H7 (cell line): ENCODE measurements at places on chromosomes 1 and 21. TPM values are rescaled to one million over a fixed set of nuclear protein-coding genes. Genes with fewer than 3 reads are reported as not detected.

The PLA2G5 gene
- 0.69 and 0.92 TPM in 2 replicates for total RNA-seq

The MFAP2 gene
- 176 and 202 TPM in 2 replicates for total RNA-seq

The FMO5 gene
- 5.0 and 6.3 TPM in 2 replicates for total RNA-seq

The LRRC7 gene
- total RNA-seq: 0.11 and 0.24 TPM in 2 replicates

The CROCC gene
- 59.5 and 92.3 TPM in 2 replicates for total RNA-seq

The MTARC2 gene
- total RNA-seq: 12.2 and 13.0 TPM in 2 replicates

The KIF14 gene
- 16.3 and 26.9 TPM in 2 replicates for total RNA-seq

The LRRC38 gene
- 0.28 TPM in 1 of 2 replicates, not detected in the other for total RNA-seq

The ACTL8 gene
- 0.97 and 1.4 TPM in 2 replicates for total RNA-seq

The PALMD gene
- total RNA-seq: not detected in 2 replicates

The CCDC27 gene
- 0.04 and 0.07 TPM in 2 replicates for total RNA-seq

The HMGN1 gene
- 310 and 389 TPM in 2 replicates for total RNA-seq

The SPATA21 gene
- total RNA-seq: 0.07 TPM in 1 of 2 replicates, not detected in the other

The HFM1 gene
- total RNA-seq: 3.3 and 6.0 TPM in 2 replicates

The OR2T2 gene
- total RNA-seq: not detected in 2 replicates

The ITGB2 gene
- total RNA-seq: 1.4 and 2.4 TPM in 2 replicates
